ENCODE measurements at places on chromosomes 3 and 15.

GRCh38 chr3:103825586-103825985 is 1390.8 kb downstream of the ZPLD1 start:
- DNase-seq: no peak

GRCh38 chr3:112459750-112460149 is 39.5 kb downstream of the BTLA start:
- no peak for DNase-seq

DNA sequence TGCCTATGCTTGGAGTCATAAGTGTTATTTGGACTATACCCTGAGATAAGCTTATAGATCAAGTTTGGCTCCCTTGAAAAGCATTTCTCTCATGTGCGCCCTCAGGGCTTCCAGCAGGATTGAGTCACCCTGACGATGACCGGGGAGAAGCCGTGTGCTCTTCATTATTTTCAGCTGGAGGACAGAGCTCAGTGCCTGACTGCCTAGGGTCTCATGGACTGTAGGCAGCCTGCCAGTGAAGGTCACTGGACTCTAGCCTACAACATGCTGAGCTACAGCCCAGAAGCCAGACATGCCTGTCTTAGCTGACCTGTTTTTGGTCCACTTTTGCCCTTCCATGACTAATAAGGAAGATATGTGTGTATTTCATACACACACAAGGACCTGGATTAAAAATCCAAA is 31.6 kb upstream of the NUDT16 start:
- no peak for DNase-seq

- no peak for DNase-seq
Measured at GRCh38 chr3:59257506-59257905, 207.7 kb upstream of the CFAP20DC start.

GRCh38 chr3:112560307-112560706 is 1.5 kb downstream of the ATG3 start:
- no peak for DNase-seq

- no peak for DNase-seq
Measured at GRCh38 chr3:106168962-106169750, 300.3 kb upstream of the CBLB start.

- DNase-seq: no peak
Measured at GRCh38 chr3:99242271-99242670, 340.8 kb upstream of the DCBLD2 start.

- DNase-seq: no peak
Measured at GRCh38 chr3:6714962-6715361, 146.0 kb upstream of the GRM7 start.

DNA sequence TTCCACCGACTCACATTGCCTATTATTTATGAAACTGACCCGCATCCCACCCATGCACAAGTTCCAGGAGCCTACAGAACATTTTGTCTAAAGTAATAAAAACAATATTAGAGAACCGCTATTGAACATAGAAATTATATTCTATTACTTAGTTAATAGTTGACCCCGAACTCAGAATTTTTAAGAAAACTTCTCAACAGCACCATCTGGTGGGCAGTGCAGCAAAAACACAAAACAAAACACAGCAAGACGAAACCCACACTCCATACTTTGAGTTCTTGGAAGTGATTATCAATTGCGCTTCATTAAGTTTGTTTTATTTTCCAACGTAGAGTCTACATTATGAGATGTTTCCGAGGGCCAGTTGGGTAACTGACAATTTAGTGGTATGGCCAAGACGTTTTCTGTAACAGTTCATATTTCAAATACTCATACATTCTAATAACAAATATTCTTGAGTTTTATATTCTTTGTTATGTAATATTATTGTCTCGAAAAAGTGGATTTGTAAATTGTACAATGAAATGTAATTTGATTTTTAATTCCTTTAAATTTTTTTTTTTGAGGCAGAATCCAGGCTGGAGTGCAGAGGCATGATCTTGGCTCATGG is 24.0 kb upstream of the C3orf70 start:
- no peak for DNase-seq

- DNase-seq: no peak
Measured at GRCh38 chr3:123750209-123750608, 133.9 kb downstream of the MYLK start.

DNA sequence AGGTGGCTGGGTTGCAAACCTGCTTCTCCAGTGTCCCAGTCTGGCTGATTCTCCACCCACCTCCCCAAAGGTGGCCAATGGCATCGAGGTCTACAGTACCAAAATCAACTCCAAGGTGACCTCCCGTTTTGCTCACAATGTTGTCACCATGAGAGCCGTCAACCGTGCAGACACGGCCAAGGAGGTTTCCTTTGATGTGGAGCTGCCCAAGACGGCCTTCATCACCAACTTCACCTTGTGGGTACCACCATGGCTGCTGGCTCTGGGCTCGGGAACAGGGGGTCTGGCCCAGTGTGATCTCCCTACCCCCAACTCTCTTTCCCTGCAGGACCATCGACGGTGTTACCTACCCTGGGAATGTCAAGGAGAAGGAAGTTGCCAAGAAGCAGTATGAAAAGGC is 1.8 kb downstream of the ITIH3 start:
- no peak for DNase-seq

DNA sequence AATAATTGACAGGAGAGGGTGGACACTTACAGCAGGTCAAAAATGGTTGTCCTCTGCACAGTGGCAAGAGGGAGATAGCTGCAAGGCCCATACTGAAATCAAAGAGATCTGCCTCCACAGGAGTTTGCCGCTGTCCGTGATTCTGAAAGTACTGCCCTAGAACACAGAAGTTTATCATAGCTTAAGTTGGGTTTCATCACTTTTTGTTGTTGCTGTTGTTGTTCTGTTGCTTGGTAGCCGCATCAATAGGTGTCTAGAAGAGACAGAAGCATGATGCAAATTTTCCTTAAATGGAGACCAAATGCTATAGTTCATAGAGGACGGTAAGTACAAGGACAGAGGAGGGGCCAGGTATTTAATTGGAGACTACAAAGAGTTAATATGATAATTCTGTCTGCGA is 120.0 kb upstream of the MRPL3 start:
- DNase-seq: no peak

DNA sequence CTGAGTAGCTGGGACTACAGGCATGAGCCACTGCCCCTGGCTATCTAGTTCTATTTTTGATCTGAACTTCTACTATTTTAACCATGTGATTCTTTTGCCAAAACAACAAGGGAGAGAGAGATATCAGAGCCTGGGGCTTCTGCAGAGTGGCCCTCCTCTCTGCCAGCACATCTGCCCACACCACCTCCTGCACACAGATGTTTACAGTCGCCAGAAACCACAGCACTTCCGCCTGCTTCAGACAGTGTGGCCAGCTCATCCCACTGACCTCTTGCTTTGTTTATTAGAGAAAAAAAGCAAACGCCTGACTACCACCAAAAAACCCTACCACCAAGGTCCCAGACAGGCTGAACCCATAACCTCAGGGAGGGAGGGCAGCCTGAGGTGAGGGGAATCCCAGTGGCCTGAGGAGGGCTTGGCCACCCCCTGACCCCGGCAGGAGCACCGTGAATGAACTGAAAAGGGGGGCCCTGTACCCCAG is 85.9 kb upstream of the ABHD2 start:
- DNase-seq: no peak

DNA sequence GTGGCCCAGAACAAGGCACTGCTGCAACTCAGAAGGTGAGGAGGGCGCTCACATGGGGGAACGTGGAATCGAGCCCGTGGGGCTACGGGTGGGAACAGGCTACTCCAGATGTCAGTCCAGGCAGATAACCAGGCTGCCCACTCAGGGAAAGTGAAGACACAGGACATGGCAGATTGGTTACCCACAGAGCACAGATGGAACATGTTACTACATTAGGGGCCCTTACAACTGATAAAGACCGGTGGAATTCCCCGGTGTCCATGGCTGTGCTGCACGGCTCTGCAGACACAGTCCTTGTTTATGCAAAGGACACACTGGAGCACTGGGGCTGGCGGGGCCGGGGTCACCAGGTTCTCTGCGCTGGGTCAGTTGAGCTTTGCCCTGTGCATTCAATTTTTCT is 36.9 kb downstream of the PCSK6 start:
- no peak for DNase-seq

- DNase-seq: no peak
Measured at GRCh38 chr3:5115506-5116162, 6.5 kb upstream of the ARL8B start.

GRCh38 chr15:40793216-40793989 is 13.5 kb upstream of the ZFYVE19 start:
- DNase-seq: no peak

DNA sequence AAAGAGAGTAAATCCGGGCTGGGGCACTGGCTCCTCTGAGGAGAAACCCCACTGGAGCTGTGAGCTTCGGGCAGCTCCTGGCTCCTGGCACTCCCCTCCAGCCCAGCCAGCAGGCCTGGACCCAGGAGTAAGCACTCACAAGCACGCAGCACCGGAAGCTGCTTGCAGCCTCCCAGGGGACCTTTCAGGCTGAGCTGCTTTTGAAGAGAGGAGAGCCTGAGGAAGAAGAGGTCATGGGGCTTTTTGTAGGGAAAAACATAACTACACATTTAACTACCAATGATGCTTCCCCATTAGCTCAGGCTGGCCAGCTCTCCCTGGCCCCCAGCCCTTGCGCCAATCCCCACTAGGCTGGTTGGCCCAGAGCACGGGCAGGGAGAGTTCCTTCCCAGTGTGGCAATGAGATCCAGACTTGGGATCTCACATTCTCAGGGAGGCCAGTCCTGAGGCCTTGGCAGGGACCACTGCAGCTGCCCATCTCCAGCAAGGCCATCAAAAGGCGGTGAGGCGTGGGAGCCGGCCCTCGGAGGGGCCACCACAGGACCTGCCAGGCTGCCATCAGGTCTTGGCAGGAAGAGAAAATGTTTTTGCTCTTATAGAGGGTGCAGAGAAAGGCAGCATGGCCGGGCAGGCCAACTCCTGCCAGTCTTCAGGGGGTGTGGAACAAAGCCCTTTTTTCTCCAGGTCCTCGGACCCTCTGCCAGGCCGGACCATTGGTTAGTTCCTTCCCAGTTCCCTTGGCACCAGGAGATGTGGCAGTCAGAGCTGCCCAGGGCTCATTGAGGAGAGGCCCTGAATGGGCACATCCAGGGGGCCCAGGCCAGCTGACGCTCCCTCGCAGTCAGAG is 41.5 kb upstream of the MFGE8 start:
- no peak for DNase-seq

GRCh38 chr3:29137601-29138000 is 143.3 kb upstream of the RBMS3 start:
- no peak for DNase-seq

- no peak for DNase-seq
Measured at GRCh38 chr3:41907330-41908073, 54.4 kb downstream of the ULK4 start.

DNA sequence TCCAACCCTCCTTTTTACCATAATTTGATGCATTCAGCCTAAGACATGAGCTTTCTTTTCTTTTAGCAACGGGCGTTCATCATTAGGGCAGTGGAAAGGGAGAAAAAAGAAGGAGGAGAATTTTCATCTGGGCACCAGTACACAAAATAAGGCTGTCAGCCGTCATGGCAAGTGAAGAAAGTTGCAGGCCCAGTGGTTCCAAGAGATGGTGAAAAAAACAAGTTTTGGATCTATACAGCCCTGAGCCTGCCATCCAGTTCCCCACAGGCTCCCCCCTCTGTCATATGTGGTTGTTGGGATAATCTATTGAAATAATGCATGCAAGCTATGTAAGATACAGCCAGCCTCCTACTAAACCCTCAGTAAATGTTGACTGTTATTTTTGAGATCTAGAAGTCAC is 500.6 kb upstream of the PROK2 start:
- no peak for DNase-seq

- DNase-seq: no peak
Measured at GRCh38 chr3:76308541-76308940, 523.2 kb upstream of the ZNF717 start.

- no peak for DNase-seq
Measured at GRCh38 chr15:72861354-72861910, 77.9 kb upstream of the ADPGK start.

DNA sequence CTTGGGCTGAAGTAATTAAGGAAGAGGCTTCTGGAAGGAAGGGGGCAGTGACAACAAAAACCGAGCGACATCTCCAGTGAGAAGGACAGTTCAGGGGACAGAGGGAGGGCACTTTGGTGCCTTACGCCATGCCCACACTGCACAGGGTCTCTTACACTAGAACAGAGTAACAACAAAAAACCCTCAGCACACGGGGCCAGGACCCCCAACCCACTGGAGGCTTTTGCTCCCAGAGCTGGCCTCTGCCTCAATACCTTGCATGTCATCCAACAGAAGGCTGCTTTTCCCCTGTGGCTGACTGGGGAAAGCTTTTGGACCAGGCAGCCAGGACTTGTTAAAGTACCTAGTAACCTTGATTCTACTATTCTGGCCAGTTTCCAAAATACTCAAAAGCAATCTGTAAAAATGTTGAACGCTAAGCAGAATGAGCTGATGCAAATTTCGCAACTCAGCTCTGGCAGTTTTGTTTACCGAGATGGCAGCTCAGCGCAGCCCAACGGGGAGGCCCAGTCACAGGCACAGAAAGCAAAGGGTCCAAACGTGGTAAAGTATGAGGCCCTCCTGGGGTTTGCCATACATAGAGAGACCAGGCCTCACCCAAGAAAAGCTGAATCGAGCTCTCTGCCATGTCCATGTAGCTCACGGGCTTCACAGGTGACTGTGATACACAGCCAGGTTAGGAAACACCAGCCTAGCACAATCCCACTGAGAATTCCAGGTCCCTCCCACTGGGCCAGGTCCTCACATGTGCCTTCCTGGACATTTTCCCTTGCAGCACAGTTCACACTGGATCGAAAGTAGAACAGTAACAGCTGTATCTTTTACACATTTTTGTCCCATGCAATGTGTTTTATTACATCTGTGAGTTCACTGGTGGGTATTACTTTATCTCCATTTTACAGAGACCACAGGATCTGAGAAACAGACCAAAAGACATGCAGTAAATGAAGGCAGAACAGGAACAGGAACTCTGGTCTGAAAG is 6.0 kb downstream of the CHCHD4 start:
- DNase-seq: no peak
